ENCODE measurements at places on chromosomes 12 and 14.

- no peak for DNase-seq
Observed at GRCh38 chr12:98260276-98260675, 255.1 kb upstream of the TMPO start.

DNA sequence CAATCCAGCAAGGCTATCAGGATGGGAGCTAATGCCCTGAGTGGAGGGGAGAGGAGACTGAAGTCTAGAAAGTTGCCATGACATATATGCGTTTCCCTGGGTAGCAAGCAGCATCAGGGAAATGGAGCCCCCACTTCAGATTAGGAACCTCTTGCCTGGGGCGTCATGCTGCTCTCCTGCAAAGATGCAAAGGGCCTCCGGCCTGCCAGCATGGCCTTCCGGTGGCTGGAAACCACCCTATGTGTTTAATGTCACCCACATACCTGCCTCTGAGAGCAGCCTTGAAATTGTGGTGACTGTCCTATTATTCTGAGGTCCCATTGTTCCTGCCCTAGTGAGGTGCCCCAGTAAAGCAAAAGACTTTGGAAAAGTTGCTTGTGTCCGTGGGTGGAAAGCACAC lies 10.0 kb upstream of the IFI27L2 start:
- no peak for DNase-seq

DNA sequence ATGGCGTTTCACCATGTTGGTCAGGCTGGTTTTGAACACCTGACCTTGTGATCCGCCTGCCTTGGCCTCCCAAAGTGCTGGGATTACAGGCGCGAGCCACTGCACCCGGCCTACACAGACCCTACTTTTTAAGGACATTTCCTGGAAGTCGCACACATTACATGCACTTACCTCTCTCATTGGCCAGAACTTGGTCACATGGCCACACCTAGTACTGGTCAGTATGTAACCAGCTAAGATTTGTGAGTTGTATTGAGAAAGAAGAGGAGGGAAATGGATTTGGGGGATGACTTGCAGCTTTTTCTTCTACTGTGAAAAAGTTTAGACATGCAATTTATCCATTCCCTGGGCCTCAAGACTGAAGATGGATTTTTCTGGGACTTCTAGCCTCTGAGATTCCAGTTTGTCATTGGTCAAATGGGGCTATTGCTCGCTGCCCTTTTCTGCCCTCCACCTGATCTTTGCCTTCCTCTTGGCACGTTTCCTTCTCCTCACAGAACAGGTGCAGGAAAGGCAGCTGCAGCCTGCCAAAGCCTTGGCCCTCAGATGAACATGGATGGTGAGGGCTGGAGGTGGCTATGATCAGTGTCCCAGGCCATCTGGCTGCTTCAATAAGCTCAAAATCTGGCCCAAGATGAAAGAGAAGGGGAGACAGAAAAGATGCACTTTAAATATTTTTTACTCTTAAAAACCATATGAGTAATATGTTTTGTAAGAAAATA lies 7.1 kb upstream of the ZDHHC22 start:
- no peak for DNase-seq

GRCh38 chr12:32698285-32698684 lies 19.2 kb downstream of the DNM1L start:
- DNase-seq: no peak

GRCh38 chr14:61598980-61599379 lies 96.3 kb upstream of the HIF1A start:
- no peak for DNase-seq

DNA sequence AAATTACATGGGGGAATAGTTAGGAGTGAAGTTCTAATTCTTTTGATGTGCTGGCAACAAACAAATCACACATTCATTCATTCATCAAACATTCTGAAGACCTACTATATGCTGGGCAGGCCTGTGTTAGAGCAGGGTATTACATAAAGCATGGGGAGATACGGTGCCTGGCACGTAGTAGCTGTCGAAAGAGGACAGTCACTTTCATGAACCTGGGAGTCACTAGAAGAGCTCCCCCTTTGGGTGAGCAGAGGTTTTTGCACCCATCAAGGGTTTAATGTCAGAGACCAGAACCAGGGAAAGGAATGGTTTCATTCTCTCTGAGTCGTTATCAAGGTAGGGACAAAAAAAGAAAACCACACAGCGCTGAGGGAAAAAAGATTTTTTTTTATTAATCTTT lies 10.0 kb downstream of the LHX5 start:
- no peak for DNase-seq

GRCh38 chr14:56005191-56006053 lies 112.8 kb upstream of the PELI2 start:
- DNase-seq: no peak

GRCh38 chr12:118418385-118419057 lies 42.2 kb downstream of the SUDS3 start:
- no peak for DNase-seq

DNA sequence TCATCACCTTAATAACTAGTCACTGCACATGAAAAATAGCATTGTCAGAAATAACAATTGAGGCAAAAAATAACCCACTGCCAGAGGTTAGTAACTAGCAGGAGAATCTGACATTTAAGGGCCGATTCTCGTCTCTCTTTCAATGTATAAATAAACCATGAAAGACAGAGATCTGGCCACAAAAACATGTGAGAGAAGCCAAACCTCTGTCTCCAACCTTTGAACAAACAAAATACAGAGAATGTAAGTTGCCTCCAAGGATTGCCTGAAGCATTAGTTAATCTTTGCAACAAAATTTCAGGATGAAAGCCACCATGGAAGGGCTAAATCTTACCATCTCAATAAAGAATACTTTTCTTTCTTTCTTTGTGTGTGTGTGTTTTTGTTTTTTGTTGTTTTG lies 257.4 kb upstream of the TMTC1 start:
- no peak for DNase-seq

DNA sequence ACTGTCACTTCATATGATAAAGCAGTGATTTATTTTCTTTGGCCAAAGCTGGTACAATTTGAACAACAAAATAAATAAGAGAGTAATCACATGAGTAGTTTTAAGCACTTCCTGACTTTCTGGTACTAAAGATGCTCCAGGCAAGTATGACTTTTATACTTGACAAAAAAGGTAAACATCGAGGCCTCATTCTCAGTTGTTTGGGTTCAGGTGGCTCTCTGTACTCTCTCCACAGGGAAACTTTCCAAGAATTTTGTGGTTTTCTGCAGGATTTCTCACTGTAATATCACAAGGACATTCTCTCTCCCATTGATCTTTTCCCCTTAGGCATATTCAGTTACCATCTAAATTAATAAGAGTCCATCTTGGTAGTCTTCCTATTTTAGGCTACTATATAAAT lies 26.6 kb upstream of the KCNC2 start:
- no peak for DNase-seq

DNA sequence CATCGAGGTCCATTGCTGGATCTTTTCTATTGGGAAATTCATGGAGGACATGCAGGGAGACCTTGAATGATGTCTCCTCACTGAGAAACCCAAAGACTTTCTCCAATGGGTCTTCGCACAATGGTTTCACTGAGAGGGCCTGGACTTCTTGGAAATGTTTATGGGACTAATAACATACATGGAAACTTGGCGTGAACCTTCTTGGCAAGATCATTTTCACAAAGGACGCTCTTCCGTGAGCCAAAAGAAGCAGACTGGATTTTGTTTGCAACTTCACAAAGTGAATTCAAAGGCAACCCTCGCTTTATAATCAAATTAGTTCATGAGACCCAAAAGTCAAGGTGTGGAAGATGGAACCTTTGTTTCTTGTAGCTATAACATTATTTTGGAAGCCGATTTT lies 154.4 kb downstream of the TMEM132C start:
- DNase-seq: no peak

DNA sequence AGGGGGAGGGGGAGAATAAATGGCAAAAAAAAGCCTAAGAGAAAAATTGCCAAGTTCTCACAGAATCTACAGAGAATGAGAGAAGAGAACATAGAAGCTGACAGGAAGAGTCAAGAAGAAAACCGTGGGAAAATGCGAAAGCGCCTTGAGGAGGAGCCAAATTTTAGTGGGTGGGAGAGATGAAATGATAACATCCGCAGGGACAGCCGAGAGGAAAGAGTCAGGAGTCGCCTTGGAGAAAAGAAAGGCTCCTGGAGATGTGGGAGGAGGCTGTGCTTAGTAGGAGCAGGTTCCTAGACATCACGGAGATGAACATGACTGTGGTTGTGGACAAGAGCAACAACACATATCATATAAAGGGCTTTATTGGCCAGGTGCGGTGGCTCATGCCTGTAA lies 49.4 kb downstream of the PHLDA1 start:
- no peak for DNase-seq

DNA sequence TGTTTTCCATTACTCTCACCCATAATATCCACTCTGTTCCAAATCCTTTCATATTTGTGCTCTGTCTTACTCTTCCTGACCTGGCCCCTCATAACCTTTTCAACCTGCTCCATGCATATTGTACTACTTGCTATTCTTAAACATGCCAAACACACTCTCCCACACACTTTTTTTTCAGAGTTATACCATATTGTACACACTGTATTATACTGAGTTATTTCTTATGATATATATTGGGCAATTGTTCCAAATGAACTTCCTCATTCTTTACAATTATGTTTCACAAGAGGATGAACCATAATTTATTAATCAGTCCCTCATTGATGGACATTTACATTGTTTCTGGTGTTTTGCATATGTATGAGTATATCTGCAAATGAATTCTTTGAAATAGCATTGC lies 18.5 kb downstream of the ATL1 start:
- no peak for DNase-seq

DNA sequence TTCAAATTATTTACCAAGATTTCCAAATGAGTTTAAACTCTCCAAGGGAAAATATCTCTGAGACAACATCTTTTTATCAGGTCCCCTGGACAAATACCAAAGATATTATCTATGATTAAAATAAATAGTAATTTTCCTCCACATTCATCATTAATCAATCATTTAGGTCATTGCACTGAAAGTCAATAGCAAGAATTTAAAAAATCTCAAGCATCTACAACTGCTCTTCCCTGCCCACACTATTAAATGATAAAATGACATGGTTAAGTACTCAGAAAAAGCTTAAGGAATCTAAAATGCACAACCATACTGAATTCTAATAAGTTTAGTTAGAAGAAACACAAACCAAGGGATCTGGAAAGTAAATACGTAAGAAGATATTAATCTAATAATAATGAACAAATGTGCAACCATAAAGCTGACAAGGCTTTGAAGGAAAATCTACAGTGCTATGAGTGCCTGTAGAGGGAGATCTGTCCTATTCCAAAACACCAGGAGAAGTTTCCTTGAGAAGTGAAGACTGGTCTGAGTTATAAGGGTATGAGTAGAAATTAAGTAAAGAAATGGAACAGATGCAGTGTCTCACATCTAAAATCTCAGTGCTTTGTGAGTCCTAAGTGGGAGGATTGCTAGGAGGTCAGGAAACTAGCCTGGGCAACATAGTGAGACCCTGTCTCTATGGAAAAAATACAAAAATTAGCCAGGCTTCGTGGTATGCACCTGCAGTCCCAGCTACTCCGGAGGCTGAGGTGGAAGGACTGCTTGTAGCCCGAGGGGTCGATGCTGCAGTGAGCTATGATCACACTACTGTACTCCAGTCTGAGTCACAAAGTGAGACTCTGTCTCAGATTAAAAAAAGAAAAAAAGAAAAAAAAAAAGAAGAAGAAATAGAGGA lies 19.2 kb downstream of the INTS13 start:
- no peak for DNase-seq

- DNase-seq: no peak
Observed at GRCh38 chr12:123617580-123617979, 15.7 kb downstream of the DDX55 start.

GRCh38 chr12:100932571-100932970 lies 138.0 kb downstream of the ANO4 start:
- DNase-seq: no peak

DNA sequence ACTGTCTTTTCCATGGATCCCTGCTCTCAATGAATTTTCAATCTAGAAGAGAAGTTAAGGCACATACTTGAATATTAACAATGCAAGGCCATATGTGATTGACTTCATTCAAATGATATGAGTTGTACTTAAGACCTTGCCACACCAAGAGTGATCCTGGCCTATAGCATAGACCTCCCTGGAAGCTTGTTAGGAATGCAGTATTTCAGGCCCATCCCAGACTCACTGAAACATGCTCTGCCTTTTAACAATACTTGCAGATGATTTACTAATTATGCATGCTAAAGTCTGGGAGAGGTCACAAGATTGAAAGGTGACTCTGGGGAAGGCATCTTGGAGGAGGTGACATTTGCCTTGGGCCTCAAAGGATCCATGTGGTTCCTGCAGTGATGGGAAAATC lies 43.2 kb downstream of the RFX4 start:
- no peak for DNase-seq

- DNase-seq: peak; percentile 32
Observed at GRCh38 chr12:76173756-76174155, 89.3 kb upstream of the NAP1L1 start.

GRCh38 chr14:80215756-80216581 lies 4.7 kb upstream of the DIO2 start:
- no peak for DNase-seq

DNA sequence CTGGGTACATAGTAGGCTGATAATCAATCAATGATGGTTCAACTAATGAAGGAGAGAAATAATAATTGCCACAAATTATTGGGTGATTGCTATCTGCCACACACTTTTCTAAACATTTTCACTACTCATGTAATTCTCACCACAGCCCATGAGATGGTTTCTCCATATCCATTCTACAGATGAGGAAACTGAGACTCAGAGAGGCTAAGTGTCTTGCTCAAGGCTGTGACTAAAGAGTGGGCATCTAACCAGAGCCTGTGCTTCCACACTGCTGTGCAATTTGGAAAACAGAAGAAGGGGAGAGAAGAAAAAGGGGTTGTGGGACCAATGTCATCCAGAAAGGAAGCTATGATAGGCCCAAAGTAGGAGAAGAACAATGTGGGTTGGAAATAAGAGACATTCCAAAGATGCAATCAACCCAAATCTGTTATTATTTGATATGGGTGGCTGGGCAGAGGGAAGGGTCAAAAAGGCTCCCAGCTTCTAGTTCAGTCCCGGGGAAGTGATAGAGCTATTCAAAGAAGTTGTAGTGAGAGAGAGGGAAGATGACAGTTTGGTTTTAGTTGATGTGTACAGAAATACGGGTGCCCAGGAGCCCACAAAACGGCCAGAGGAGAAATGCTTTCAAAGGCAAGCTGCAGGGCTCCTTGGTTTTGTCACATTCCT lies 483 bp upstream of the NR1H4 start:
- no peak for DNase-seq

DNA sequence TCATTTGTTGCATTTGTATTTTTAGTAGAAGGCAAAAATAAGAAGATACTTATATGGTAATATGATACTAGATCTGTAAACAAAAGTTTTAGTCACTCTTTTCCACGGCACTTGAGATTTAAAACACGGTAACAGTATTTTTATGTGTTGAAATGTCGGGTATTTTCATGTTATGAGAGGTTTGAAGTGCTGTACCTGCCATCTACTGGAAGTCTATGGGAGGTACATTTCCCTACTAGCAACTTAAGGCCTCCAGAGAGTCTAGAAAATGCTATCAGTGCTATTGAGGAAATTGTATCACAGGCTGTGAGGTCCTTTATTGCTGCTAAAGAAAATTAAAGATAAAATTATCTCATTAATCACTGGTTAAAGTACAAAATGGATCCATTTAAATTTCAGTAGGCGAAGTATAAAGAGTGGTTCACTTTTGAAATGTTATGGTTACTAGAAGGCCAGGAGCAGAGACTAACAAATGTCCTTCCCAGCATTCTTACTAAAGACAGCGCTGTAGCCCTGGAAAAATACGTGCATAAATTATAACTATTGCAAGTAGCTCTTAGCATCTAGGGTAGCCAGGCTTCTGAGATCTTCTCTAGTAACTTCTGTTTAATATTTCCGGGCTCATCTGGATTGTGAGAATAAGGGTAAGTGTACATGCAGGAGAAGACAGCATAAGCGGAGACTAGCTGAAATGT lies 77.6 kb upstream of the PRKD1 start:
- DNase-seq: peak; percentile 74
